ENCODE measurements at places on chromosomes 2 and 18. TPM values are rescaled to one million over a fixed set of nuclear protein-coding genes. Genes with fewer than 3 reads are reported as not detected.

The UCN gene
- 0.14 TPM for total RNA-seq

The REG3A gene
- total RNA-seq: not detected

The C2orf80 gene
- total RNA-seq: not detected

The CYP27A1 gene
- total RNA-seq: 0.44 TPM

The ZSWIM2 gene
- not detected for total RNA-seq

The DLX1 gene
- total RNA-seq: 7.0 TPM

The TMEM182 gene
- 2.9 TPM for total RNA-seq

The GPR155 gene
- 3.6 TPM for total RNA-seq

The CCDC150 gene
- total RNA-seq: 5.5 TPM

The MPV17 gene
- 76.9 TPM for total RNA-seq

The TMEM214 gene
- total RNA-seq: 40.0 TPM

The TLX2 gene
- not detected for total RNA-seq

The NEU4 gene
- not detected for total RNA-seq

The UGT1A3 gene
- total RNA-seq: 0.88 TPM

The SETBP1 gene
- total RNA-seq: 9.8 TPM

The HOXD9 gene
- total RNA-seq: 0.14 TPM

The CROCC2 gene
- total RNA-seq: not detected

The DIPK1C gene
- total RNA-seq: not detected

The LDLRAD4 gene
- total RNA-seq: not detected

The ERICH2 gene
- total RNA-seq: 2.5 TPM

The LYG1 gene
- total RNA-seq: 0.54 TPM

The CNTNAP5 gene
- not detected for total RNA-seq

The ZNF24 gene
- 29.3 TPM for total RNA-seq

The ST6GAL2 gene
- total RNA-seq: 0.03 TPM

The HDHD2 gene
- 12.4 TPM for total RNA-seq

The NPHP1 gene
- 5.5 TPM for total RNA-seq

The MGAT4A gene
- total RNA-seq: 0.31 TPM

The ESPNL gene
- 0.92 TPM for total RNA-seq

The IL1F10 gene
- total RNA-seq: not detected

The ICA1L gene
- total RNA-seq: 1.8 TPM

The CHRNA1 gene
- not detected for total RNA-seq

The ALPG gene
- not detected for total RNA-seq

The SERPINB12 gene
- 0.07 TPM for total RNA-seq

The SCG2 gene
- total RNA-seq: 0.14 TPM

The ST8SIA5 gene
- not detected for total RNA-seq

The CCDC85A gene
- 0.03 TPM for total RNA-seq

The NCK2 gene
- 66.3 TPM for total RNA-seq

The ARHGEF4 gene
- 22.5 TPM for total RNA-seq

The RGPD4 gene
- total RNA-seq: not detected

The GPR35 gene
- 0.07 TPM for total RNA-seq

The ANXA4 gene
- 53.4 TPM for total RNA-seq

The FAM237A gene
- total RNA-seq: not detected

The CYP1B1 gene
- total RNA-seq: 0.25 TPM

The R3HDM1 gene
- 38.4 TPM for total RNA-seq

The GREB1L gene
- 5.3 TPM for total RNA-seq

The LOXHD1 gene
- total RNA-seq: not detected

The IGFBP2 gene
- total RNA-seq: 46.8 TPM

The KIAA1328 gene
- 4.9 TPM for total RNA-seq

The SRBD1 gene
- 20.0 TPM for total RNA-seq
